ENCODE measurements at places on chromosomes 5 and 9.

- peaks cover 8% of the 10 kb centered on the region for H3K4me1 ChIP-seq
- no peaks in the 10 kb centered on the region for H3K36me3 ChIP-seq
- peak; percentile 85 for ATAC-seq
- H3K4me3 ChIP-seq = no peak overlapping the region
Observed at GRCh38 chr5:128777052-128777451, 188.2 kb upstream of the SLC27A6 start.

GRCh38 chr5:126456217-126456820 is 33.1 kb downstream of the GRAMD2B start:
- no peaks in the 10 kb centered on the region for H3K27me3 ChIP-seq
- peaks cover 31% of the 10 kb centered on the region for H3K36me3 ChIP-seq
- ATAC-seq = no peak
- no peak overlapping the region for H3K4me3 ChIP-seq
- H3K4me1 ChIP-seq = peaks cover 14% of the 10 kb centered on the region

DNA sequence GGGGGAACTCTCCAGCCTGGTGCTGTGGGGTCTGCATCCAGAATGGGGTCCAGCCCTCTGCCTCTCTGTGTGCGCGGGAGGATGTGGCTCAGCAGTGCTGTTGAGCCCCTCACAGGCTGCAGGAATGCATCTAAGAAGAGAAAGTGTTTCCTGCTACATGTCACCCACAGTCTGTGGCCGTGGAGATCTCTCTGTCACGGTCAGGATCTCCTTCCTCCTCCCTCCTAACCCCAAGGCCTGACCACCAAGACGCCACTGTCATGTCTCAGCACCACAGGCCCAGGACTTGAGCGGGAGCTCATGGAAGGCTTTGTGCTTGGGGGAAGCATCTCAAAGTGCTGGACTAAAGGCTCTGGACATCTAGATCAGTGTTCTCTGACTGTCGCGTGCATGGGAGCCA is 90.1 kb downstream of the SREK1 start:
- H3K27ac ChIP-seq = no peak overlapping the region
- no peaks in the 10 kb centered on the region for H3K36me3 ChIP-seq
- H3K27me3 ChIP-seq = no peaks in the 10 kb centered on the region
- no peak for ATAC-seq
- no peak overlapping the region for H3K4me3 ChIP-seq
- H3K4me1 ChIP-seq = no peaks in the 10 kb centered on the region

DNA sequence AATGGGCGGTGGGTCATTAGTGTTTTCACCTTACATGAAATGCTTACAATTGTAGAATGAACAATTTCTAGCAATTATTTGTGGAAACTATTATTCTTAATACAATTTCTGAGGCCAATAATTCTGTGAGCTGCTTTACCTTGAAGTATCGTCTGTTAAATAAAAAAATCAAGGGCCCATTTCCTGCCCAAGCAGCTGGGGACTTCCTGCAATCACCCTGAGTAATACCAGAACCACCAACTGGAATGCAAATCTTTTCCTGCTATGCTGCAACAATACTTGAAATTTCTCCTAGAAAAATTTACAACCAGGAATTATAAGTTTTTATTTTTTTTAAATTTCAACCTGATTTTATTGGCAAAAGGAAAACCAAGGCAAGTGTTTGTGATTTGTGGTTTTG is 52.6 kb downstream of the ADAMTS16 start:
- no peak overlapping the region for H3K4me3 ChIP-seq
- no peaks in the 10 kb centered on the region for H3K4me1 ChIP-seq
- ATAC-seq = no peak
- H3K36me3 ChIP-seq = no peaks in the 10 kb centered on the region
- no peak overlapping the region for H3K27ac ChIP-seq
- no peaks in the 10 kb centered on the region for H3K27me3 ChIP-seq

DNA sequence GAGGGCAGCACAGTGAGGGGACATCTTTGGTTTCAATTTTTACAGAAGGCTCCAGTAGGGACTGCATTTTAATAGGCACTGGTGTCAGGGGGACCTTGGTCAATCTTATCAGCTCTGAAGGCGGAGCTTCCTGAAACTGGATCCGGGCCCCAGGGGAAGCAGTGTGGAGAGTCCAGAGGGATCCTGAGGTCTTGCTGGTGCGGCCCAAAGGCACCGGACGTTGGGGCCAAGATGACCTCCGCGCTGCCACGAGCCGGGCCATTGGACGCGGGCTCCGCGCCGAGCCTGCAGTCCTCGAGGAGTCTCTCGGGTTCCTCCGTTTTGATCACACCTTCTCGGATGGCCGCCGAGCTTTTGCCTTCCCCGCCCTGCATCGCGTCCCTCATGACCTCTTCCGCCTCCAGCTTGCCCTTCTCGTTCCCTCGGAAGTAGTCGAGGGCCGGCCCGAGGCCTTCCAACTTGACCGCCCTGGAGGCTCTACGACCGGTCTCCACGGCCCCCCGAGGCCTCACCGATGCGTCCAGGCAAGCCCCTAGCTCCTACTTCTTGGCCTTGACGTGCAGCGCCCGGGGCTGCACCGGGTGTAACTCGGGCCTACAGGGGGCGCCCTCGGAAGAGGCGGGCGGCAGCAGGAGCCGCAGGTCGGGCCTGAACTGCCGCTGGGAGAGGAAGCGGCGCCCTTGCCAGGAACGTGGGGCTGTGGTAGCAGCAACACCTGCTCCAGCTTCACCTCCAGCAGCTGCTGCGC is 18.8 kb downstream of the C5orf52 start:
- peak; percentile 64 for ATAC-seq
- H3K36me3 ChIP-seq = no peaks in the 10 kb centered on the region
- no peaks in the 10 kb centered on the region for H3K27me3 ChIP-seq
- H3K4me3 ChIP-seq = no peak overlapping the region
